EL (cell line): ENCODE measurements at places on chromosomes 1 and 21.
A peak's percentile ranks its signal among the peaks of the same experiment; 100 is the strongest.

GRCh38 chr1:221234791-221235190, 355.5 kb downstream of the HLX start:
- peak; percentile 13 for DNase-seq

DNA sequence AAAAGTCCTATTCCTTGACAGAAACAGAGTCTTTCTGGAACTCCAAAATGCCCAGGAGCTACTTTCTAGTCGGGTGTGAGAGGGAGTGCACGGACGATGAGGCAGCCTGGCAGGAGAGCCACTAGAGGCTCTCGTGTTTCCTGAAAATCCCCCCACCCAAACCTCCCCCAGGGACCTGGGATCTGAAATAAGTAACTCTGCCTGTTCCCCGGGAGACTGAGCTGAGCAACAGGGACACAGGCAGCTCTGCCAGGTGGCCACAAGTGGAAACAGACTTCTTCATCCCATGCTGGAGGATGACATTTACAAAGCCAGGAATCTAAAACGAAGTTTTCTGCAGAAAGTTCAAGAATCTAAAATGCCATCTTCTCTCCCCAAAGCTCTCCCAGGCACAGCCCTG, 77.1 kb downstream of the ITPKB start:
- peak; percentile 17 for DNase-seq

DNA sequence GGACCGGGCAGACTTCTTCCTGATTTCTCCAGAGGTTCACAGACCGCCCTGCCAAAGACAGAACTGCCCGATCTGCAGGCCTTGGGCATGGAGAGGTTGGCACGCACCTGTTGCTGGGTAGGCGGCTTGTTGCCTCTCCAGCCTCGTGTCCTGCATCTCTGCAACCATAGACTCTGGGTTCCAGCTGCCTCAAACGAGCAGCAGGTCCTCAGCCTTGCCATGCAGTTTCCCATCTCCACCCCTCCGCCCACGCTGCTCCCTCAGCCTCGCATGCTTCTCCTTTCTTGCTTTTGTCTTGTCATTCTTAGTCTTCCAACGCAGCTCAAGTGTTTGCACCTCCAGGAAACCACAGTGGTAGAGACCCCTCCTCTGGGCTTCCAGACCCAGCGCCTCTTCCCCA, 126.2 kb downstream of the LACTBL1 start:
- no peak for DNase-seq

DNA sequence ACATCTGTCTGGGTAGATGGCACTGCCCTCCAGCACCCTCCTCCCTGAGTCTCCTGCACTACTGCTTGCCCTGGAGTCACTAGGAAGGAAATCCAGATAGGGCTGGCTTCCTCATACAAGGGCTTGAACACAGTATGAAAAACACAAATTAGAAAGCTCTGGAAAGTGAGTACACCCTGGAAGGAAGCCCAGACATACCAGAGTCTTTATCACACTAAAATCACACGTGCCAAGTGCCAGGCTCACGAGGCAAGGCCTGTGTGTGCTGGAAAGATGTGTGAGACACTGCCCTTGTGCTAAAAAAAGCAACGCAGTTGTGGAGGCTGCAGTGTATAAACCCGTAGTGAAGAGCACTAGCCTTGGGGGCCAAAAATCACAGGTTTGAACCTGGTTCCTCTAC, 28.3 kb upstream of the S100A7 start:
- DNase-seq = peak; percentile 78

DNA sequence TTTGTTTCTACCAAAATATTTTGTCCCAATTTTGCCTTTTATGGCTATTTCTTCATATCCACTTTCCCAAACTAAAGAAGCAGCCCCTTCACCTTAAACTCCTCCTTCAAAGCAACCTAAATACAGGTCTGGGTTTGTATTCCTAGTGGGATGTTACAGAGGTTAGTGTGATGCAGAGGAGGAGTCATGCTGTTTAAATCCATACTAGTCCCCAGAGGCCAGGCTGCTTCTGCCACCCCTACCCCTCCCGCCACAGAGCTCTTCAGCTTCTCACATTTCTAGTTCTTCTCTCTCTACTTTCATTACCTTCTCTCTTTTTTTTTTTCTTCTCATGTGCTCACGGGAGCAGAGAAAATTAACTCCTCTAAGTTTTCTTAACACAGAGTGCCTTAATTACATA, 29.3 kb downstream of the SELL start:
- DNase-seq = no peak

DNA sequence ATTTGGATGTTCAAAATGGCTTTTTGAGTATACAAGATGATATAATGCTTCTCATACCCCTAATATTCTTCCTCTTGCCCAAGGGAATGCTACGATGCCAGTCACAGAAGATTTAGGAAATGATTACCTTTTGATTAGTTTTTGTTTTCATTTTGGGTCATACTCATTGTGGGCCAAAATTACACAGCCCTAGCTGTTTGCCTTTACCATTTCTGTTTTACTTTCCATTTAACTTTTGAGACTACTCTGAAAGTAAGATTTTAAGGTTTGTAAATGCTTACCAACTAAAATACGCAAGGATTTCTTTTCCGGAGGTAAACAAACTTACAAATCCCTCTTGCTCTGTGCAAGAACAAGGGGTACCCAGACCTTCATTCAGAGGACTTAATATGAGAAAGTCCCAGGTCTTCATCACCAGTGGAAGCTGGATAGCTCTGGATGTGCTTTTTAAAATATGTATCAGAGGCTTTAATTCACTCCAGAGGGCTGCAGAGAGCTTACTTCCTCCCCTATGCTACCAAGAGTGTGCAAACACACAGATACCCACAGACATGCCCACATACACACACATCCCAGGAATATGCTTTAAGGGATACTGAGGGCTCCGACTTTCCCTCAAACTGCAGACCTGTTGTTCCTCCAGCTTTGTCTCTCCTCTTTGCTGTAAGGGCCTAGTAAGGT, 631.4 kb downstream of the SMYD3 start:
- DNase-seq = no peak

GRCh38 chr1:151012684-151013471, 4.6 kb downstream of the PRUNE1 start:
- no peak for DNase-seq

- DNase-seq = no peak
These were observed 106.4 kb downstream of the TGFBR3 start for GRCh38 chr1:91779548-91780021.
